ENCODE measurements at places on chromosomes 13 and 19.

DNA sequence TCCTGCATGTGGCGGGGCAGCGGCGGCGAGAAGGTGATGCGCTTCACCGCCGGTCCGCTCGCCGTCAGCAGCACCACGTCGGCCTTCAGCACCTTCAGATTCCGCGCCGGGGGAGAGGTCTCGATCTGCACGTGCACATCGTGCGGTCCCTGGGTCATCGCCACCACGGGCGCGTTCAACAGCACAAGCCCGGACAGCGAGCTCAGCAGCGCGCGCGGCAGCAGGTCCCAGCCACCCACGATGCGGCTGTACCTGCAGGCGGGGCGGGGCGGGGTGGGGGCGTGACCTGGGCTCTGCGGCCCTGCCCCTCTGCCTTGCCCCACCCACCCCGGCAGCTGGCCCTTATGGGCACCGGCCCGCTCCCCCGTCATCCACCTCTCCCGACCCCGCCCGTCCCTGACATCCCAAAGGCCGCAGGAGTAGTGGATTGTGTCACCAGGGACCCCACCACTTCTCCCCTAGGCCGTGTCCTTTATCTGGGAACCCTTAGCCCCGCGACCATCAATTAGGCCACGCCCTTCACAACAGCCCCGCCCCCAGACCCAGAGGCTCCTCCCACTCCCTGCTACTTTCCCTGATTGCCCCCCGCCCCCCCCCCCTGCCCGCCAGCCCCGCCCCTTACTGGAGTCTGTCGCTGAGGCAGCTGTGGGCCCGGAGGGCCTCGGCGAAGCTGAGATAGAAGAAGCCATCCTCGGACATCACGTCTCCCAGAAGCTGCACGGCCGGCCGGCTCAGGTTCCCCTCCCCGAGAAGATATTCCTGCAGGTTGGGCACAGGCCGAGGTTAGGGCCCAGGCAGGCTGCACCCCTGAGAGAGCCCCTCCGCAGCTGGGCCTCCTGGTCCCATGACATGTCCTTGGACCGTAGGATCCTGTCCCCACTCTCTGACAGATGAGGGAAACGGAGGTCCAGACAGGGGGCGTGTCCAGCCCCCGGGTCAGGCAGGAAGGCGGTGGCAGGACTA lies 6.1 kb downstream of the IL4I1 start:
- DNase-seq: peak; percentile 74

DNA sequence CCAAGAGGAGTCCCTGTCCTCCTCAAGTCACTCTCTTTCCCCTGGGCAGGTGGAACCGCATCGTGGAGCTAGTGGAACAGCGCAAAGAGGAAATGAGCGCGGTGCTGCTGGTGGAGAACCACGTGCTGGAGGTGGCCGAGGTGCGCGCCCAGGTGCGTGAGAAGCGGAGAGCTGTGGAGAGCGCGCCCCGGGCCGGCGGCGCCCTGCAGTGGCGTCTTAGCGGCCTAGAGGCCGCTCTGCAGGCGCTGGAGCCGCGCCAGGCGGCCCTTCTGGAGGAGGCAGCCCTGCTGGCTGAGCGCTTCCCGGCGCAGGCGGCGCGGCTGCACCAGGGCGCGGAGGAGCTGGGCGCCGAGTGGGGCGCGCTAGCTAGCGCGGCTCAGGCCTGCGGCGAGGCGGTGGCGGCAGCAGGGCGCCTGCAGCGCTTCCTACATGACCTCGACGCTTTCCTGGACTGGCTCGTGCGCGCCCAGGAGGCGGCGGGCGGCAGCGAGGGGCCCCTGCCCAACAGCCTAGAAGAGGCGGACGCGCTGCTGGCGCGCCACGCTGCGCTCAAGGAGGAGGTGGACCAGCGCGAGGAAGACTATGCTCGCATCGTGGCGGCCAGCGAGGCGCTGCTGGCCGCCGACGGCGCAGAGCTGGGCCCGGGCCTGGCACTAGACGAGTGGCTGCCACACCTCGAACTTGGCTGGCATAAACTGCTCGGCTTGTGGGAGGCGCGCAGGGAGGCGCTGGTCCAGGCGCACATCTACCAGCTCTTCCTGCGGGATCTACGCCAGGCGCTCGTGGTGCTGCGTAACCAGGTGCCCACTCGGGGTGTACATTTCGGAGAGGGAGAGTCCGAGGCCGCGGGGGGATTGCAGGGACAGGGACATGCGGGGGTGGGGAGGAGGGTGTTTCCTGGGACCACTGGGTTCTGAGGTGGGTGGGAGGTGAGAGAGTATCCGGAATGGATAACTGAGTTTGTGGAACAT lies 52.8 kb downstream of the SPTBN4 start:
- DNase-seq: peak; percentile 50

GRCh38 chr13:75715601-75716523 lies 79.7 kb downstream of the LMO7 start:
- DNase-seq: no peak

GRCh38 chr13:107767119-107767518 lies 448.2 kb downstream of the LIG4 start:
- no peak for DNase-seq

DNA sequence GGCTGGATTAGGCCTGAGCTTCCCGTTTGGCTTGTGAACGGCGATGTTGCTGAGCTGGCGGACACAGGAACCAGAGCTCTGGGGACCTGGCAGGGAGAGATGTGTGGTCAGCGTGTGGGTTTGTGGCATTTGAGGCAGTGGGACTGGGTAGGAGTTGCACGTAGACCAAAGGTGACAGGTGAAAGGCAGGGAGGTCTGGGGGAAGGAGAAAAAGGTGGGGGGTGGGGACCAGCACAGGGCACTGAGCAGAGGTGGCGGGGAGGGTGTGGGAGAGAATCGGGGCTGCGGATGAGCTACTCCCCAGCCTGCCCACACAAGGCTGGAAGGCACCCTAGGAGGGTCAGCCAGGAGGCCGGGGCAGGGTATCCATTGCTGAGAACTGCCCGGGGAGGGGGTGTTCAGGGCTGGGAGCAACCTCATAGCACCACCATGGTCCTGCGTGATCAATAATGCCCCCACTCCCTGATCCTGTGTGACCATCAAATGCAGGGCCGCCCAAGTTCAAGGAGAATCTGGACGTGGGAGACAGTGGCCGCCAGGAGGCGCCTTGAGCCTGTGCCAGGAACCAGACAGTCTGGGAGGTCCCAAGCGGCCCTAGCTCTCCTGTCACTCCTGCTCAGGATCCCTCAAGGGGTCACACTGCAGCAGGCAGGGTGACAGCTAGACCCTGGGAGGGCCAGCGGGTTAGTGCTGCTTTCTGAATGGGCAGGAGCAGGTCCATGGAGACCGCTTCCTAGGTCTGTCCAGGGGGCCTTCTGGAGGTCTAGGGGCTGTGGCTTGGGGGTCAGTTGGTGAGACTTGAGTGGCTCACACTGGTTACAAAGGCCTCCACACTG lies 12.8 kb upstream of the SELENOW start:
- DNase-seq: peak; percentile 58

DNA sequence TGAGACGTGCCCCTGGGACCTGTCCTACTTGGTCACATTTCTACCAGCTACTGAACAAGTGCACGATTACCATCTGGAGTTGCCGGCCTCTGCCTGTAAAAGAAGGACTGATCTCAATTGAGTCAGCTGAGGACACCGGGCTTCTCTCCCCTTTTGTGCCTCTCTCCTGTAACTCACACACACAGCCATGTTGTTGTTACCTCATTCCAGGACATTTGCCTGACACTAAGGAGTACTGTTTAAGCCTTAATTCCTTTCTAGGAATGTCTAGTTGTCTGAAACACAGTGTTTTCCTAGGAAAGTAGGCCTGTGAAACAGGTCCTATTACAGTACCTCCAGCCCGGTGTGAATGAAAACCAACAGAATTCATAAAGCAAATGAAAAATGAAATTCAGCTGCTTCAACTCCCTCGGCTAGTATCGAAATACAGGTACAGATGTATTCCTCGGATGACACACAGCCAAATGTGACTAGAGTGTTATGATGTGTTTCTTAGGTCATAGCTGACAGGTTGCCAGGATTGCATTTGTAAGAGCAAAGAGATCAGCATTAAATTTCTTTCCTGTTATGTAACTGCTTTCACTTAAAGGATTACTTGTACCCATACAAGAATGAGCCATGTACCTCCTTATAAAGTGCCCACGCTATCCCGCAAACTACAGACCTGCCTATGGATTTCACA lies 152.0 kb upstream of the IRS2 start:
- DNase-seq: no peak

GRCh38 chr19:5075597-5075996 lies 106.7 kb downstream of the KDM4B start:
- DNase-seq: no peak

- no peak for DNase-seq
These were observed 793.9 kb upstream of the PCDH9 start for GRCh38 chr13:68023838-68024581.

DNA sequence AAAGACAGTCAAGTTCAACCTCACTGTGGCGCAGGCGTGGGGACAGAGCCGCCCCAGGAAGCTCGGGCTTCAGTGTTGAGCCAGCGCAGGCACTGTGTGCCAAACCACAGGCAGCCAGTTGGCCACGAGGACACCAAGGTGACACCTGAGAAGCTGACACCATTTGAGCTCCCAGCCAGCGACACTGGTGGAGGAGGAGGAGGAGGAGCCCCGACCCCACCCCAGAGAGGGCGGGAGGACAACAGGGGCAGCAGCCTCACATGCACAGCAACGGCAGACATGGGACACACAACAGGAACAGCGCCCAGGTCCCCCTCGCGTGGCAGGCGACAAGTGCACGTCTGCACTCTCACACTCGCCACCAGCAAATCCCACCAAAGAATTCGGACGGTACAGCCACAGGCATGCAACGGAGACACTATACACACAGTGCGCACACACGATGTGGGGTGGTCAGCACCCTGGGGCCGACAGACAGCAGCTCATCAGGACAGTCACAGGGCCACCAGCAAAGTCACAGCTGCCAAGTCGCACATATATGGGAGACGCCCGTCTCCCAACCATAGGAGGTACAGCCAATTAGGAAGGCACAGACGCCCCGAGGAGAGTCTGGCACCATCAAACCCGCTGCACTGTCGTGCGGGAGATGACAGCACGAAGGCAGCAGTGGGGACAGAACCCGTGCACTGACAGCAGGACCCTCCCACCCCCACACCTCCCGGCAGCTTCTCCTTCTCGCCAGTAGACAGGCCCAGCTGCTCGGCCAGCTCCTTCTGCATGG lies 3.4 kb downstream of the EIF3G start:
- DNase-seq: no peak

DNA sequence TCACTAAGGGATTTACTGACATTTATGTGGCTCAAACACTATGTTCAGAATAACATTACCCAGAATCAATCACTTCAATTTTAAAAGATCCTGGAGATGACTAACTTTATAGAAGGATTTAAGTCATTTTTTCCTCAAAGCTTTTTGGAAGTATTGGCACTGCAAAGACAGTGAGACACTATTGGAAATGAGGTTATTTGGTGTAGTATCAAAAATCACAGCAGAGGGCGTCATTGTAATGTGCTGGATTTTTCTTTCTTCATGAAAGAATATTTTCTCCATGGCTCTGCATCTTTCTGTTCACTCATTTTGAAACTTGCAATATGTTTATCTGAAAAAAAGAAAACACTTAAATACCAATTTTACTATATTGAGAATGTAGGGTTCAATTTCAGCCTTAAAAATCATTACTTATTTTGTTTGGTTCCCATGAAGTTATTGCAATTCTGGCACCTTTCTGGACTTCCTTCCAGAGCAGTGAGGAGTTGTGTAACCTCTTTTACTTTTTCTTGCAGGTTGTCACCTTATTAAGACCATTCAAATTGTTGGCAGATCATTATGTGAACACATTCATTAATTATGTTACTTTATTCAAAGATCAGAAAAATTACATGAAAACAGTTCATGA lies 3.7 kb upstream of the CSNK1A1L start:
- DNase-seq: no peak

DNA sequence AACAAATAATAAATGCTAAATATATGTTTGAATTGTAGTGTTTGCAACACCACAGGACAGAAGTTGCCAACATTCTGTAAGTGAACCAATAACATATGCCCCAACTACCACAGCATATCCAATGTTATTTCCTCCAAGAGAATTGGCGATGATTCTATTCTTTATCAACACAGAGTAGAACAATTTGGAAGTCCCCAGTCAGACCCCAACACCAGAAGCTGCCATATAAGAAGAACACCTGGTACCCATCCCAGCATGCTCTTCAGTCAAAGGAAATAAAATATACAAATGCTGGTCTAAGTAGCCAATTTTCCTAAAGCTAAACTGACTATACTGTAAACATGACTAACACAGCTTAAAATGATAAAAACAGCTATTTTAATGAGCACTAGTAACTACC lies 145.7 kb downstream of the KLF12 start:
- no peak for DNase-seq

GRCh38 chr13:112067871-112068539 lies 1.1 kb downstream of the SOX1 start:
- DNase-seq: no peak

- peak; percentile 68 for DNase-seq
These were observed 13.3 kb upstream of the MISP start for GRCh38 chr19:737591-738093.

DNA sequence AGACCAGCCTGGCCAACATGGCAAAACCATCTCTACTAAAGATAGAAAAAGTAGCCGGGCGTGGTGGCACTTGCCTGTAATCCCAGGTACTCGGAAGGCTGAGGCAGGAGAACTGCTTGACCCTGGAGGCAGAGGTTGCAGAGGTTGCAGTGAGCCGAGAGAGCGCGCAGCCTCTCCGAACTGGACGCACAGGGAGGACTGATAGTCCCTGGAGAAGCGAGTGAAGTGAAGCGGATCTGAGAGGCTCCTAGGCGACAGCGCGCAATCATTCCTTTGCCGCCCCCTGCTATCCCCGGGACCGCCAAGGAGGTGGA lies 233 bp downstream of the ZNF561 start:
- no peak for DNase-seq

- DNase-seq: peak; percentile 40
These were observed 6.5 kb downstream of the UNC13A start for GRCh38 chr19:17681505-17682125.

- DNase-seq: no peak
These were observed 2.5 kb downstream of the NUDT15 start for GRCh38 chr13:48040049-48040448.

- DNase-seq: no peak
These were observed 22.7 kb downstream of the TFDP1 start for GRCh38 chr13:113607056-113607888.

DNA sequence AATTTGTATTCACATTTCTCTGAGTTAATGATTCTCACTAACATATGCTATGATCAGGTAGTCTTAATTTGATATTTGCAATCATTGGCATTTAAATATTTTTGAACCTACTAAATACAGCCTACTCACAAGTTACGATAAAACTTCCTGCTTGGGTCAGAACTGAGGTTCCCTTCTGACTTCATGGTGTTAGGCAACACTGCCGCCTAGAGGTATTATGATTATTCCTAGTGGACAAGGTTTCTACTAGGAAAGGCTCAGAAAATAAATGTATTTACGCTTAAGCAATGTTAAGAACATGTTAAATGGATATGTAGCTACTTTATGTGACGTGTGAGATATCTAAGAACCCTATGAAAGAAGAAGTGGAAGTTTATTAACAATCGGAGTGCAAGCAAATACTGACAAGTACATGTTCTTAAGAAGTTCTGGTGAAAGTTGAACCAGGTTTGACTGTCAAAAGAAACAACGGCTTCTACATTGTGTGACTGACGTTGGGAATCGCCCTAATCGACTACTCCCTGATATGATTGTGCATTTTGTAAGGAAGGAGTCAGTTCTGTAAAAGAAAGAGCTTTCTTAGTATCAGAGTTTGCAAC lies 1395.8 kb downstream of the SLITRK5 start:
- DNase-seq: peak; percentile 24

Measured in stimulated activated CD4-positive, alpha-beta T cell treated with anti-CD3 and anti-CD28 coated beads, Interleukin-15, amount 100 ng/mL, for 24 hours (primary cell).